ENCODE measurements at places on chromosomes 3 and 15.

DNA sequence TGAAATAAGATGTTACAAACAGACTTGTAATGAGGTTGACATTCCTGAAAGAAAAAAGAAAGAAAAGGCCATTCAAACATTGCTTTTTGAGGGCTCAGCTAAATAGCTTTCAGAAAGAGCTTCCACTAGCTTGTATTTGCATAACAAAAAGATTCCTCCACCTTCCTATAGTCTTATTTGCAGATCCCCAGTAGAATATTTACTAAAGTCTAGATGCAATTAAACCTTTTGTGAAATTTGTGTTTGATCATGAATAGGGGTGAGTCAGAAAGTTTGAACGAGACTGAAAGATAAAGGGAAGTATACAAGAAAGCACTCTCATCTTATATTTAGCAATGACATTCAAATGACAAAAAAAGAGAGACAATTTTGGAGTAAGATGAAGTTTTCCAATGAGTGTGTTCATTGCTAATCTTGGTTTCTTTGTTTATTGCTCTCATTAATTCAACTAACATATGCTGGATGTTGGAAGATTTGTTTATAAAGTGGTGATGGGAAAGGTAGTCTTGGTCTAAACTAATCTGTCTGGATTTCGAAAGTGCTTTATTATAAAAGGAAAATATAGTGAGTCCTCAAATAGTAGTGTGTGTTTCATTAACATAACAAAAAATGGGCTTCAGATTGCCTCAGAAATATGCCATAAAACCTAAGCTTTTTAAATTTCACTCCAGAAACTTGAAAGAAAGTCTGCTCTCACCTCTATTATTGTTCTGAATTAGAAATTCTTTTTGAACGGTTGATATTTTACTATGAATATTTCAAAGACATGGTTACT is 9.1 kb upstream of the CADPS start:
- no peak for DNase-seq

- no peak for DNase-seq
Measured at GRCh38 chr3:28840976-28841376, 439.9 kb upstream of the RBMS3 start.

- DNase-seq, result peak; percentile 19
Measured at GRCh38 chr15:100261302-100262240, 80.2 kb downstream of the ADAMTS17 start.

DNA sequence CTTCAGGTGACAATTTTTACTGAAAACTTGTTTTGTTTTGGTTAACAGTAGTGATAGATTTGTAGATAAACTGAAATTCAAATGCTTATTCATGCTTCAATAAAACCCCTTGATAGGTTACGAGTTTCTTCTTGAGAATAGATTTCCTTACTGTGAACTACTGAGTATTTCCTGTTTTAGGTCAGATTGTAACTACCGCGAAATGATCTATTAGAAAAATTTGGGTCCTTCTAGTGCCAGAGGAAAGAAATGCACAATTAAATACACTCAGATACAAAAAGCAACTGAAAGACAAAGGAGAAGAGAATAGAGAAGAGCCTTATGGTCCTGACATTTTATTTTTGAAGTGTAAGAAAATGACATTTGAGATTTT is 251.7 kb upstream of the TBL1XR1 start:
- DNase-seq, result no peak

GRCh38 chr3:54619053-54619452 is 308.8 kb downstream of the LRTM1 start:
- DNase-seq, result no peak
